ENCODE measurements at places on chromosomes 7 and 10.

GRCh38 chr7:117862378-117862777 is 10.9 kb downstream of the CTTNBP2 start:
- no peak for DNase-seq

DNA sequence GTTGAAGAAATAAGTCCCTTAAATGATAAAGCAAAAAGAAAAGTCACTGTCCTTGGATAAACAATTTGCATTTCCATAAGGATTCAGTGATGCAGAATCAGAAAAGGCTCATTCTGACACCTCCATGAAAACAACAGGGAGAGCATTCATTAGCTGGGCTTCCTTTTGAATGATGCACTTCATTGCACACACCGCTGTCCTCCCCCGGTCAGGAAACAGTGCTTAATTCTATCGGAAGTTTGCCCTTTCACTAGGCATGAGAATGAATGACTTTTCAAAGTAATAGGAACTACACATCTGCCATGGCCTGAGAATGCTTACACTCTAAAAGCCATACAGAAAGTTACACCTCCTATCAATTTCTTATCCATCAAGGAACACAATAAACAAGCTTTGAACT is 4.2 kb downstream of the PCDH15 start:
- no peak for DNase-seq

GRCh38 chr10:58795560-58795959 is 282.9 kb downstream of the BICC1 start:
- DNase-seq: peak; percentile 71

- DNase-seq: peak; percentile 28
Measured at GRCh38 chr7:100191775-100192174, 14.1 kb downstream of the STAG3 start.

DNA sequence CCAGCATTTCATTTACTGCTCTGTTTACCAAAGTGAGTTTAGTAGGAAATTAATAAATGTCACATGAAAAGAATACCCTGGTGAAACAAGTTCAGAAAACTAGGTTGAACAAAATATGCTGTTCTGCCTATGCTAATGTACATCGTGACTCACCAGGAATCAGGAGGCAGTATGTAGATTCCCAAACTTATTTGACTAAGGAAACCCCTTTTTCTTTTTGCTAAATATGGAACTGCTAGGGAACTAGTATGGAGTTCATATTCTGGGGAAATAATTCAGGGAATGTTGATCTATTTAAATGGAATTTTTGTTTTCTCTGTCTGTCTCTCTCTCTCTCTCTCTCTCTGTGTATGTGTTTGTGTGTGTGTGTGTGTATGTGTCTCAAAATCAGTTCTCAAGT is 49.9 kb upstream of the EXOC4 start:
- DNase-seq: peak; percentile 4

DNA sequence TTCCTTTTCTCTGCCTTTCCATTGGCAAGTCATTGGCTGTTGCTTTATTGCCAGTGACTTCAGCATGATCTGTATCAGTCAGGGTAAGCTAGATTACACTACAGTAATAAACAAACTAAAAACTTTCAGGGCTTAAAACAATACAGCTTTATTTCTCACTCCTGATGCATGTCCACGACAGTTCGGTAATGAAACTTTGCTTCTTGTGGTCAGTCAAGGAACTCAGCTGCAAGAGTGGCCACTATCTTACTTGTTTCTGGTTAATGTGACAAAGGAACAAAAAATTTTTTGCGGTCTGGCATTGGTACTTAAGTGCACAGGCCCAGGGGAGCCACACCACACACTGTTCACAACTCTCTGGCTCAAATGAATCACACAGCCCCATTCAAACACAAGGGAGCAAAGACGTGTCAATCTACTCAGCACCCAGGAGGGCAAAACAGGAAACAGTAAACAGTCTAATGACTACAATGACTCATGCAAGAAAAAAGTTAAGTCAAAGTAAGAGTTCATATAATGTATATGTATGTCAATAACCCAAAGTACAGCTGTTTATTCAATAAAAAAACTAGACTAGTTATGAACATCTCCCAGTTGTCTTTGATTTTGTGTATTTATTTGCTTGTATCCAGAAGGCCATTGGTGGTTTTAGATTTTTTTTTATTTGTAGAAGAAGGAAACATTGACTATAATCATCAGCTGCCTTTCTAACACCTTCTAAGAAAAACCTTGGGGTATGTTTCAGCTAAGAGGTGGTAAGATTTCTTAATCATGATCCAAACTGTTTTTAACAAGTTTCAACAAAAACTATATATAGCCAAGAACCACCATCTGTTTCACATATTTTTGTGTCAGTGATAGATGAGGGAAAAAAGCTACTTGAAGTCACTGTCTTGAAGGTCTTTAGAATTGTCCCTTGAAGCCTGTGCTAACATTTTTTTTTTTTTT is 134.4 kb upstream of the FAM3C start:
- peak; percentile 95 for DNase-seq

GRCh38 chr10:29256586-29256985 is 32.3 kb upstream of the LYZL1 start:
- DNase-seq: no peak

DNA sequence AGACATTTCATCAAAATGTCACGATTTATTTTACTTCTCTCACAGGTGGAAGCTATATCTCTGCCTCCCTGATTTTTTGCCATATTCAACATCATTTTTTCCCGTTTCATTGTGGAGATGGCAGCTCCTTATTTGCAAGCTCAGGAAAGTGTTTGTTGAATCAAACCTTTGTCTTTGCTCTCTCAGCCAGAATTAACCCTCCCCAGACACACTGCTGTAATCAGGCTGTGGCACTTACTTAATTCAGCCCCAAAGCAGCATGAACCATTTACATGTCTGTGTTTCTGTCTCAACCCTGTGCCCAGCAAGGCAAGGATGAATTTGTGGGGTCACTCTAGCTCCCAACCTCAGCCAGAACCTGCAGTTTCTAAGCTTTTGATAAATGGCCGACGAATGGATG is 397.2 kb downstream of the TCERG1L start:
- no peak for DNase-seq

- DNase-seq: no peak
Measured at GRCh38 chr10:21041763-21042458, 144.8 kb upstream of the NEBL start.

- DNase-seq: no peak
Measured at GRCh38 chr7:132242192-132242812, 334.0 kb downstream of the PLXNA4 start.

GRCh38 chr7:26165950-26166683 is 14.1 kb downstream of the NFE2L3 start:
- DNase-seq: no peak

DNA sequence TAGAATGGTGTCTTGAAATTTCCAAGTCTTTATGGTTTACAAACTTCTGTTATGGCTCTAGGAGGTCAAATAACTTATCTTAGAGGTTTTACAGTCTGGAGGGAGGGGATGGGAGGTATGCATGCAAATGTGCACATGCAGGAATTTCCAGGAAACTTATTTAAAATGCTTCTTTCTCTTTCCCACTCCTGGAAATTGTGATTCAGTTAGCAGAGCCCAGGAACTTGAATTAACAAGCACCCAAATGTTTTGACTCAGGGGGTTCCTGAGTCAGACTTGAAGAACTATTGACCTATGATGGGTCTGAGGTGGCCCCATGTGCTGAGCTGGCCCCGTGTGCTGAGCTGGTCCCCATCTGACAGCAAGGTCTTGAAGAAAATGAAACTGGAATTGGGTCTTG is 669.4 kb downstream of the INHBA start:
- peak; percentile 68 for DNase-seq

DNA sequence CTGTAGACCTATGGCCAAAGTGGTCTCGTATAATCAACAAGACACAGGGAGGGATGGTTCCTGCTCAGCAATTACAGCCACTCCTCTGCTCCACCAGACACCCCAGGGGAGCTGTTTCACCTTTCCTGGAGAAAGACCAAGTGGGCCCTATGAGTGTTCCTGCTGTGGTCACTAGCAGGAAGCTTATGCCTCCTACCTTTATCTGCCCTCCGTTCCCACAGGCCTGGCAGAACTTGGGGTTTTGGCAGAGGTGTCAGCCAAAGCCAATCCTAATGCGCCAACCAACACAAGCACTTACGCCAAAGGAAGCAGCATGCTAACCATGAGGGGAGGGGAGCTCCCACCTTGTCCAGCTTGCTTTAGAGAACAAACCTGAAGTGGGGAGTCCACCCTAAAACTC is 31.2 kb downstream of the XPNPEP1 start:
- no peak for DNase-seq

DNA sequence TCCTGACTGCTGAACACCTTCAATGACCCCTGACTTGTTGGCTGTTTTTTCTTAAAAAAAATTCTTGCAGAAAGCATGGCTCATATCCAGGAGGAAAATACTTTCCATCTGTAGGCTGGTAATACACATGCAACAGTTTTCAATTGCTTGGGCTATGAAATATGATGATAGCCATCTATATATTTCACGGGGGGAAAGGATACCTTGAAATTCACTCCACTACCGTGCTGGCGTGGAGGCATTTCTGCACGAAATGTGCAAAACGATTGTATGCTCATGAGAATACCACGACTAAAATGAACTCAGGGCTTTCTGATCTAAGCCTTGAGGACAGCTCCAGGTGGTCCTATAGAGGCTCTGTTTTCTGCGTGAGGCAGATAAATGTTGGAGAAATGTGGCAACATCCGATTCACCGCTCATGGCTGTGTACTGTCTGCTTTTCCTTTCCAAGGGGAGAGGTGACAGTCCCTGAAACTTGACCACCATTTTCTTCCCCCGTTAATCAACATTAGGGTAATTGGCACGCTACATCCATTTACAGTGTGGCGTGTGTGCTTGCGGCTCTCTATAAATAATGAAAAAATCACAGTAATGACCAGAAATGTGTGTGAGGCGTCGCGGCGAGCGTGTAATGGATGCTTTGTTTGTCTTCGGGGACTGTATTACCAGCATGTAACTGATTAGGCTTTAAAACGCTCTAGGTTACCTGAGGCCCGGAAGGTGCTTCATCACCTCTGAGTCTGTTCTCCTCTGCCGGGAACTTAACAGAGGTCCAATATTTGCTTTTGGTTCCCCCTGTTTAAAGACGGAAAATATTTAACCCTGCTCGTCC is 12.8 kb upstream of the CARD11 start:
- DNase-seq: no peak

- no peak for DNase-seq
Measured at GRCh38 chr7:146235195-146235594, 118.6 kb downstream of the CNTNAP2 start.

DNA sequence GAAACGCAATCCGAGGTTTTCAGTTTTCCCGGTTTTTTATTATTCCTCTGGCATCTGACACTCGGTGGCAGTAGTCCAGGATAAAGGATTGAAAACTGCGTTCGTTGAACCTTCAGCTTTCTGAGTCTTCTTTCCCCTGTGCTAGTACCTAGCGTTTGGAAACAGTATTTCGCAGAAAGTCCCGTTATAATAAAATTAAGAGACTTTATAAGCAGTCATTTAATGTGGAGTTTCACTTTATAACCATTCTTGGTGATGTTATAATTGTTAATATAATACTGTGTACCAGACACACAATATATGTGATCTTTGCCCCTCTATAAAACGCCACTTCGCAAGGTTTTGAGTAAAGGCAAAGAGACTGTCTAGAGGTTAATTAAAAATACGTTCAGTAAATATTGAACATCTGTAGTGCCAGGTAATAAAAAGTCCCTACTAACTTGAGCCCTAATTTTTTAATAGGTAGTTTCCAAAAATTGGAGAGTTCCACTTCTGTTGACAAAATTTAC is 874 bp downstream of the CISD1 start:
- DNase-seq: no peak

- DNase-seq: peak; percentile 90
Measured at GRCh38 chr7:141585592-141586510, 34.6 kb downstream of the AGK start.

DNA sequence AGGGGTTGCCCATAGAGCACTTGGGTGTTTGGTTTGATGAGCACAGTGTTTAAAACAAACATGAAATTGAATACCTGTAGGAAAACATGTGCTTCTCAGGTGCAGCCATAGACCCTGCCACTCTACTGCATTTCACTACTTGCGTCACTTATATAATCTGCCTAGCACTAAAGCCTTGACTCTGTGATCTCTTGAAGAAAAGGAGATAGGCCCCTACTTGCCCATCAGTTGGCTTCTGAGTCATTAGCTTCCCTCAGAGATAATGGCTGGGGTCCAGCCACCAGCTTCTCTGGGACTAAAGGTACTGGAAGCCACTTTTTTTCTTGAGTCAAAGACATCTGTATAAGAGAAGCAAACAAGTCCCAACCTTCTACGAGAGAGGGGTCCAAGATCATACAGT is 45.9 kb upstream of the BTRC start:
- no peak for DNase-seq

DNA sequence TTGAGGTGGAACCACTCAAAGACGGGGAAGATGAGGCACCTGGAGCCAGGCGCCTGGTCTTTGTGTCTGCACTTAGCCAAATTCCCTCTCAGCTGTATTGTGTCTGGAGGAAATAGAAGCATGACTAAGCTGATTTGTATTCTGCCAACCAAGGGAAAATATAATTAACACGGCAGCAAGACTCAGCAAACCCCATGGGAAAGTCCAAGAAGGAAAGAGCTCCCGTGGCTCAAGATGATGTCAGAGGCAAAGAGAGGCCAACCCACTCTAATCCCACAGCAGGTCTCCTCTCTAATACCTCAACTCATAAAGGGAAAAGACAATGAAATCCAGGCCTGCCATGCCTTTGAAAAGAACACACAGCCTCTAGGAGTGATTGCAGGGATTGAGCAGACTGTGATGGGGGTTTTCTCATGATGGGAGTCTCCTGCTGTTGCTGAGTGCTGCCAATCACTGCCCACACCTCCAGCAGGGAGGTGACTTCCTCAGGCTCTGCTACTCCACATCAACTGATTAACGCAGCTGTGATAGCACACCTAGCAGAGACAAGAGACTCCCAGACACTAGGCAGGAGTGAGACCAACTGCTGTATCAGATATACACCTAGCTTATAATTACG is 255.5 kb upstream of the C7orf33 start:
- peak; percentile 76 for DNase-seq

- peak; percentile 83 for DNase-seq
Measured at GRCh38 chr10:13684806-13685482, 98.2 kb downstream of the PRPF18 start.

DNA sequence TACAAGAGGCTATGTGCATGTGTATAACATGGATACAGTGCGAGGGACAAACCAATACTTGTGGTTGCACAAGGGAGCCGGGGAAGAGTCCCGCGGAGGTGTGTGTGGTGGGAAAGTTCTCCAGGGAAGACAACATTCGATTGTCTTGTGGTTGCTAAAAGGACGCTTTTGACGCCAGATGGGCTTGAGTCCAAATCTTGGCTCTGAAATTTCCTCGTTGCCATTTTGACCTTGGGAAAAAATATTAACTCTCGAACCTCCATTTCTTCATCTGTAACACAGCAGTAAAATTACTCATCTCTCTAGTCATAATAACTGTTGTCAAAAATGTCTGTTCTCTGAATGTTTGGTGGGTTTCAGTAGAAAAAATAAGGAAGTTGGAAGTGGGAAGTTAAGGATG is 16.5 kb downstream of the PLXDC2 start:
- DNase-seq: no peak
